ENCODE measurements at places on chromosomes 5 and 9.

GRCh38 chr5:74017112-74017511, 391.1 kb downstream of the ARHGEF28 start:
- DNase-seq = no peak

DNA sequence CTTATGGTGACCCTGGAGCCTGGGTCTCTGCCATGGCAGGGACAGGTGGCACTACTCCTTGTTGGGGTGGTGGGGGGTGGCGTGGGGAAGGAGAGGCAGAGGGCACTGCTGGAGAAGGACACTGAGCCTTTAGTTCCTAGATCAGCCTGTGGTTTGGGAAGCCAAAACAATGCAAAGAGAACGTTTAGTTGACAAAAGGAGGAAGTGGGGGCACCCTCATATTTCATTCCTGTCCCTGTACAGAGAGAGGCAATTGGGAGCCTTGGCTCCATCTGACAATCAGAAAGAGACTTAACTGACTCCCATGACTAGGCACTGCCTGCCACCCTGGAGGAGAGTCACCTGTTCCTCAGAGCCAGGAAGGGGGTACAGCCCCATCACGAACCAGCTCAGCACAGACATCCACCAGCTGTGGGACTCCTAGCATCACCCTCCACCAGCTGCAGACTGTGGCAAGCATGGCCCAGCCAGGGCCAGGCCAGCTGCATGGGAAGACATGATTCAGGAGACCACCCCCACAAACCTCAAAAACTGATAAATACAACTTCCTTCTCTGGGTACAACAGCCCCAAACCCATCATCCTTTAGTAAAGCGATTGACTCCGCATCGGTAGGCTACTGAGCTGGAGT, 257.5 kb downstream of the HSPA4 start:
- no peak for DNase-seq

GRCh38 chr5:134594336-134594735, 38.3 kb downstream of the SAR1B start:
- DNase-seq = no peak

GRCh38 chr5:10761933-10762775, 1.1 kb upstream of the DAP start:
- no peak for DNase-seq

- no peak for DNase-seq
Observed at GRCh38 chr9:79616013-79616412, 44.2 kb downstream of the TLE4 start.

DNA sequence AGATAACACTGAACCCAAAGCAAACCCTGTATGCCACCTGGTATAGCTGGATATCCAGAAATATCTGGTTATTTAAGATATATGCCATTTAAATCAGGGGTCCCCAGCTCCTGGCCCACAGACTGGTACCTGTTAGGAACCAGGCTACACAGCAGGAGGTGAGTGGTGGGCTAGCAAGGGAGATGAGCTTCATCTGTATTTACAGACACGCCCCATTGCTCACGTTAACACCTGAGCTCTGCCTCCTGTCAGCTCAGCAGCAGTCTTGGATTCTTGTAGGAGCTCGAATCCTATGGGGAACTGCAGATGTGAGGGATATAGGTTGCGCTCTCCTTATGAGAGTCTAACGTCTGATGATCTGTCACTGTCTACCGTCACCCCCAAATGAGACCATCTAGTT, 646.6 kb downstream of the TLE4 start:
- no peak for DNase-seq

DNA sequence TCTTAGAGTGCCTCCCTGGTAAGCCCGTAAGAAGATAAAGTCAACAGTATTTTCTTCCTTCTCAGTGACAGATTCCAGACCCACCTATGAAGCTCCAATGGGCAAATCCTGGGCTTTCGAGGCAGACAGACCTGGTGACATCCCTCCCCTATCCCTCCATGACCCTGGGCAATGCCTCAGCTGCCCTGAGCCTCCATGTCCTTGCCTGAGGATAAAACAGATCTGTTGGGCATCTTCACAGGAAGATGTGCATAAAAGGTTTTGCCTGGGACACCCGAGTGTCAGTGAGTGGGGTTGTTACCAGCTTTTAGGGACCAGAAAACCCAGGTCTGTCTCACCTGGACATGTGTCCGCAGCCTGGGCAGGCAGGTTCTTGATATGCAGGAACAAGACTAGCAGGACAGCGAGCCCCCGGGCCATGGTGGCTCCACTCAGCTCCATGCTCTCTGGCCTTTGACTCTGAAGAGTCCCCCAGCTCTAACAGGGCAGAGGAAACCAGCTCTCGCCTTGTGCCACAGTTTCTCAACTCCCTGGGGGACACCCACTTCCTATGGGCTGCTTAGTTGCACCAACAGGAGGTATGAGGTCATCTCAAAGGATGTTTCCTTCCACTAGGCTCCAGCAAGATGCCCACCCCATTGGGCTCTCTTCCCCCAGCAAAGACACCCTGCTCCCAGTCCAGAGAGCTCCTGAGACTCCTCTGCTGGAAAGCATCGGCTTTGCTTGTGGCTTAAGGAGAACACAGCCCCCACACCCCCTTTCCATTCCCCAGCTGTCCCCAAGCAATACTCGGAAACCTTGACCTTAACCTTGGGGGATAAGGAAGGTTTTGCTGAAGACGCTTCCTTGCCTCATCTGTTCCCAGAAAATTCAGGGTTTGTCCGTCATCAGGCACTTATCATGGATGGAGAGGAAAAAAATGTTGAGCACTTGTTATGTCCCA, at the start of gene FCN1:
TSS of gene FCN1 (minus strand) at position 482 of the 943 bp plus-strand sequence. CDS start at position 441, 41 bp downstream.
- DNase-seq = no peak

GRCh38 chr5:131382407-131383395, 118.8 kb downstream of the CDC42SE2 start:
- DNase-seq = no peak

DNA sequence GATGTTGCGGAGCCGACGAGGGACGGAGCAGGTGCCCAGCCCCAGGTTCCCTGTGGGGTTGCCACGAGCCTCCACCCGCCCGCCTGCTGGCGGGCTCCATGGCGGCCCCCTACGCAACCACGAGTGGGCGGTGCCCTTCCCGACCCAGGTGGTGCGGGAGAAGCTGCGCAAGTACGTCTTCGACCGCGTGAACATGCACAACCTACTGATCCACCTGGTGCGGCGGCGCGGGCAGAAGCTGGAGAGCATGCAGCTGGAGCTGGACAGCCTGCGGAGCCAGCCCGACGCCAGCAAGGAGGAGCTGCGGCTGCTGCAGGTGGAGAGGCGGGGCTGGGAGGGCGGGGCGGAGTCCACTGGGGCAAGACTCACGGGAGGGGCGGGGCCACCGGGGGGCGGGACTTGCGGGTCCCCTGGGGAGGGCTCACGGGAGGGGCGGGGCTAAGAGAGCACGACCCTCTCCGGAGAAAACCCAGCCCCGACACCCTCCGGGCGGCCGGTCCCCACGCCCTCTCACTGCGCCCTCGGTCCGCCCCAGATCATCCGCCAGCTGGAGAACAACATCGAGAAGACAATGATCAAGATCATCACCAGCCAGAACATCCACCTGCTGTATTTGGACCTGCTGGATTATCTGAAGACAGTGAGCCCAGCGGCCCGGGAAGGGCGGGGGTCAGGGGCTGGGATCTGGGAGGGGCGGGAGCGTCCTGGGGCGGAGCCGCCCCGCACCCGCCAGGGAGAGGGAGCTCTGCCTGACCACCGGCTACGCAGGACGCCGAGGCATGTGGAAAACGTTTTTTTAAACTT, 3.9 kb downstream of the CCDC183 start:
- DNase-seq = peak; percentile 81

GRCh38 chr9:121622387-121623203, 28.8 kb upstream of the DAB2IP start:
- no peak for DNase-seq

DNA sequence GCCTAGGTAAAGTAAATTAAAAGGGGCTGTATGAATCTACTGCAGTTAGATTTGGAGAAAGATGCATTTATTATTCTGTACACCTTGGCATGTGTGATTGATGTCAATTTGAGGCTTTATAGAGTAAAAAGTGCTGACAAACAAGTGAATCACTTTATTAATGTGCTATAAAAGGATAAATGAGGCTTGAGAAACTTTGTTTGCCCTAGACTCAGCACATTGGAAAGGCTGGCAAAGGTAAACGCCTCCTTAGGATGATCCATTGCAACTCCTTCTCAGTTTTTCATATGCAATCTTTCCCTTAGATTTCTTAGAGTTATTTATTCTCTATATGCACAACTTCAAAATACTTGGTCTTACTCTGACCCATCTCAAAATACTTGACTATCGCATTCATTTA, 369.0 kb downstream of the HINT1 start:
- DNase-seq = no peak

DNA sequence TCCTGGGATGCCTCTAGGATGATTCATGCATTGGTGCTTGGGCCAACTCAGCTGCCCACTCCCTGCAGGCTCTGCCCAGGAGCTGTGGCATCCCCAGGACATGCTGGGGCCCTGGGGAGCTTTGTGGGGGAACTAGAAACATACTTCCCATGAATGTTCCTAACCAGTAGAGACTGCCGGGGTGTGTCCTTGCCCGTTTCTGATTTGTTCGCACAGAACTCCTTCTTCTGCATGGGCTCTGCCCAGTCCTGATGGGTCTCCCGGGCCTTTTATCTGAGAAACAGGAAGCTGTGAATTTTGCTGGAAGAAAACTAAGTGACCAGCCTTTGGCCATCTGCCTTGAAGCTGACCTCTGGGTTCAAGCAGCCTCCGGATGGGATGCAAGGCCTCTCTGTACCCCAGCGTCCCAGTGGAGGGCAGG, 71.6 kb upstream of the RNU6ATAC start:
- DNase-seq = no peak

DNA sequence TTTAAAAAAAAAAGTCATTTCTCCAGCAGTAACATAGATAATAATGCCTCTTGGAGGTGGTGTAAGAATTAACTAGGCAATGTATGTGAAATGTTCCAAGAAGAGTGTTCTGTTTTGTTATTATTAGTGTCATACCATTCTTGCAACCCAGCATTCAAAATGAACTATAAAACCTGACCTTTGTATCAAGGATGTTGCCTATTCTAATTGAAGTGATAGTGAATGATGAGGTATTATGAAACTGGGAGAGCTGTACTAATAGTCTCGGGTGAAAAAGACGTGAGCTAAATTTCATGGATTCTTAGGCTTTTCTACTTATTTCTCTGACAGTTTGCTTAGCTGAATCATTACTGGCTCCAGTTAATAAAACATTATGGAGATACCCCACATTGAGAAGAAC, 224.6 kb downstream of the CD180 start:
- no peak for DNase-seq

DNA sequence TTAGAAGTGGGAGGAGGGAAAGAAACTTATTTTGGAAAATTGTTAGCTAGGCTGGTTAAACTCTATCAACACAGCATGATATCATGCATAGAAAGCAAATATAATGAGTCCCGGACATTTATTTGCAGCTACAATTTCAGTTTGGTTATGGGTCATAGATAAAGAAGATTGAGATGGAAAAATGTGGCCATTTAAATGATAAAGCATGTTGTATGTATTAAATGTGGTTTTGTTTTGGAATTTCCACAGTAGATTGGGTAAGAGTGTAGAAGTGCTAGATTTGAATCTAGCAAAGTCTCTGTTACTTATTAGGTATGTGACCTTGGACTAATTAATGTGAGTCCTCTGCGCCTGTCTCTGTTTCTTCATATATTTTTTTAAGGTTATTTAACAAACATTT, 217.4 kb downstream of the KDM4C start:
- no peak for DNase-seq

- no peak for DNase-seq
Observed at GRCh38 chr5:97627272-97627671, 444.2 kb upstream of the RIOK2 start.

- no peak for DNase-seq
Observed at GRCh38 chr5:53029608-53030007, 40.5 kb downstream of the ITGA2 start.

GRCh38 chr9:134161647-134162046, 2.7 kb downstream of the RNU6ATAC start:
- DNase-seq = no peak

DNA sequence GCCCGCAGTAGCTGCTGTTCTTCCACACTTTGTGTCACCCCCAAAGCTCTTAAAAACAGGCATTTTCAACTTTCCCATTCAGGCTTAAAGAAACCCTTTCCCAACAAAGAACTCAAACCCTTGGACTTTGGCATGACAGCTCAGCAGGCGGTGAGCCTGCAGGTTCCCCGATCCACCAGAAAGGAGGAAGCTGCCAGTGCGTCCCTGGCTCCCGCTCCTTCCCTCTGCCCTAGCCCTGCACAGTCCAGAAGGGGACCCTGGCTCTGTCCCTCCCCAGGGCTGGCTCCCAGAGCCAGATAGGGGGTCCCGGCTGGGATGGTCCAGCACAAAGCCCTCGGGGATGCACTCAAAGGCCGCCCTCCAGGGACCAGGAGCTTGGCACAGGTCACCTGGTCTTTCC, 9.6 kb downstream of the SLC9A3 start:
- no peak for DNase-seq

DNA sequence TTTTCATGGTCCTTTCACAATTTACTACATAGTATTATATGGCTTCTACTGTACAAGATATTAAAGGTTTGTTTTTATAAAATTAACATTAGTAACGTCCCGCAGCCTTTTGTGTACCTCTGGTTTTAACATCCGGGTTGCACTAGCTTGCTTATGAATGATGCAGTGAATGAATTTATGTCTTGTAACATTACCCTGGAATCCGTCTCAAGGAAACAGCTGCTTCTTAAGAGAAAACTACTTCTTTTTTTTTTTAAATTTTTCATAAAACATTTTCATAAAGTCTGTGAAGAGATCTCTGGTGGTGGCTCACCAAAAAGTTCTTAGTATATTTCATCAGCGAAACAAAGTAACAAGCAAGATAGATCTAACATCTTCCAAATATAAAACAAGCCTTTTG, 23.6 kb downstream of the MARCHF3 start:
- no peak for DNase-seq

DNA sequence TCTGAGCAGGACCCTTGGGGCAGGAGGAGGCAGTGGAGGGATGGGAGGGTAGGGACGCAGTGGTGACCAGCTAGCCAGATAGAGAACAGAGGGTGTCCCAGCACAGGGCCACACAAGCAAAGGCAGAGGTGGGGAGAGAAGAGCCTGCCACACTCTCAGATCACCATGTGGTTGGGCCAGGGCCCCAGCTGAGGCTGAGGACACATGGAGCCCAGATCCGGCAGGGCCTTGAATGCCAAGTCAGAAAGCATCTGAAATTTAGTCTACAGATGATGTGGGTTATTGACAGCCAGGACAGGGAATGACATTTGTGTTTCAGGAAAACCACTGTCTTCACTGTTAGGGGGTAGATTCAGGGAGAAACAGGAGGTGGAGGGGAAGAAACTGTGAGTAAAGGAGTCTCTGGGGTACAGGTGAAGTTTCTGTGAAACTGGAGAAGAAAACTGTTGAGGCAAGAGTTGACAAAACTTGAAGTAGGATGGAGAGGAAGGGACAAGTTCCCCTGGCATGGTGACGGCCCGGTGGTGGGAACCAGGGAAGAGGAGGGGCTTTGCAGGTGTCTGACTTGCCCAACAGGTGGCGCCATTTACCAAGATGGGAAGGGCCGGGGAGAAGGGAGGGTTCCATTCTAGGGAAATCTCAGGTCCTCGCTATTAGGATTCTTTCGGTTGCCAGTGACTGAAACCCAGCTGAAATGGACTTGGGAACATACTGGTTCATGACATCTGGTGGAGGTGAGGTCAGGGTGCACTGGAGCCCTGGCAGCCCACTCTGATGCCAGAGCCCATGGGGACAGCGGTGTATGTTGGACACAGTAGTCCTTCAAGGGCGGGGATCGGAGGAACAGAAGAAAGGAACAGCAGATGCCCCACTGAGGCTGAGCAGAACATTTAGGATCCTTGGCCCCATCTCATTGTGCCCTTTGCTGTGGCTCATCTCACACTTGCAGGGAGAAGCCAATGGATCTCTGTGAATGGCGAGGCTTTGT, 100.1 kb downstream of the KCNIP1 start:
- DNase-seq = no peak

GRCh38 chr5:132423438-132423898, 54.0 kb downstream of the SLC22A5 start:
- DNase-seq = no peak
